Colonic mucosa (tissue), 4 donors: ENCODE measurements at places on chromosomes 2 and 18.

DNA sequence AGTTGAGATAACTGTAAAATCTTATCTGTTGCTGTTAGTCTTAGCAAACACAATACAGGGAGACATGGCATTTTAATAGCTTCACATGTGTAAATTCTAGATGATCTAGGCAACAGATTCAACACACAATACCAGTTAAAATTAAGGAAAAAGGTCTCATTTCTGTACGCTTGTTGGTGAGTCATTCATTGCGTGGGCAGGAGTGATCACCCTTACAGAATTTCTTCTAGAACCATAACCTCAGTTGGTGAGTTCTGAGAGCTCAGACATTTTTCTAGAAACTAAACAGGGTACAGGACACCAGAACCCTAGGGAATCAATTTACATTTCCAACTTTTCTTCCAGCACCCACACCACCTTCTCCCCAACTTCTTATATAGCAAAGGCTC lies 81.9 kb downstream of the SLC8A1 start:
- no peak for DNase-seq

DNA sequence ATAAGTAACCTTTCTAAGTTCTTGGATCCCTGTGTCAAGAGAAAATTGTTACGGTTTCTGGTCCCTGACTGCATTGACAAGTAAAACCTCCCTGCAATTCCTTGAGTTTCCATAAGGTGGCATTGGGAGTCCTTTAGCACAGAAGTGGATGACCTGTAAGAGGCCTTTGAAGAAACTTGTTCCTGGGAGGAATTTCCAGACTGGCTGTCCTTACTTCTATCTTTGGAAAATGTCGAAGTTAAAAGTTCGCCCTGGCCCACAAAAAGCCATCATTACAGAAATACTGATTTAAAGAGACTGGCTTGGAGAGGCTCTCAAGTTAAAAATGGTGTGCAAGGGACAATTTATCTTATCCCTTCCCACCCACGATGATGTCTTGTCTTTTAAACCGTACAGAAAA lies 218.4 kb downstream of the CDH20 start:
- peak; percentile 68 for DNase-seq

DNA sequence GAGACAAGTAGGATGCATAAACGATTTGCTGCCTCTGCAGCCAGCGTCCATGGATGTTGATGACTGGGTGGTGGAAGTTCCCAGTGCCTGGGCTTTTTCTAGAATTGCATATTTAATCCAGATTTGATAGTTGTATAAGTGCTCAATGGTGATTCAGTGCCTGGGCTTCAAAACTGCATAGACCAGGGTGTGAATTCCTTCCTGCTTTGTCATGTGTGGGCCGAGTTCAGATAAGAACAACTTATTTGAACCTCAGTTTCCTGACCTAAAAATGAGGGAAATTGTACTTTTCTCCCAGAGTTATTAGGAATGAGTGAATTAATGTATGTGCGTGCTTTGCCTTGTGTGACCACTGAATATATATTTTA lies 154.6 kb downstream of the WDSUB1 start:
- no peak for DNase-seq

DNA sequence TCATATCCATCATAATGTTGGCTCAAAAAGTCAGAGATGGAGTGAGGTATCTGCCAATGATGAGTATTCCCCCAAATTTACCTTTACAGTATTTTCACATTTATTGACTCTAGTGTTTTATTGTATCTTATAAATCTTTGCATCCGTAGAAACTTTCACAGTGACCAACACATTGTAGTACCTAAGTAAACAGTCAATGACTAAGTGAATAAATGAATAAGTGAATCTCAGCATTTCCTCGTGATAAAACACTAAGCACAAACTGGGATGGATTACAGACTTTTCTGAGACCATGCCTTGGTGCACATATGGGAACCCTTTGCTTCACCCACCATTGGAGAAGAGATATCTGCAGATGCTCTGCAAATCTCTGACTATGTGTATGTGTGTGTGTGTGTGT lies 429.9 kb downstream of the NR4A2 start:
- DNase-seq = no peak

GRCh38 chr2:55010149-55010591 lies 40.1 kb downstream of the RTN4 start:
- DNase-seq = peak; percentile 83

DNA sequence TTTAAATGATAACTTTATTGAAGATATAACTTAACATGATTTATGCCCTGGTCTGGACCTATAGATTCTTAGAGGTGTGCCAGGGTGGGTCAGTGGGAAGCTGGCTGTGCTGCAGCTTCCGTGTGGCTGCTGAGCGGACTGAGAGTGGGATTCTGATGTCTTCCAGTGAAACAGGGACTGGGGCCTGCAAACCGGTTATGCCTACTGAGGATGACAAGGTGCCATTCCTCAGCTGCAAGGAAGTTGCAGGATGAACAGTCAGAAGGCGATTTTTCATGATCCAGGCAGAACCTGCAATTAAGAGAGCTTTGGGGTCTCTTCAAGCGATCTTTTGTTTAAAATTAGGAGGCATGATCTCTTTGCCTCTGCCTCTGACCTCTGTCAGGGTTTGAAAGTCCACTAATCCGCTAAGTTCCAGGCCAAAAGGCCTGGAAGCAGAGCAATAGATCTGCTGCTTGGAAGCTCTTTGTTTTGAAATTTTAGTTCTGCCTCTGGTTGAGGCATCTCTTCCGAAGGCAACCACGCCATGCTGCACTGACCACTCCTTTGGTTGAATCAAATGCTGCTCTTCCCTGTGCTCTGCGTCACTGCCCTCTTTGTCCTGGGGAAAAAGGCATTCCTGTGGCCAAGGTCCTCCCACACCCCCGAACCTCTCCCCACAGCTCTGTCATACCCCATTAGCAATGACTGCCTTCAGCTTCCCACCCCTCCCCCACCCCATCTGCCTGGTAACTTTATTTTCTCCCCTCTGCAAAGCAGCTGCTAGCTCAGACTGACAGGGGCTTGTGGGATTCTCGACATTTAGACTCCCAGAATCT lies 2.0 kb downstream of the TMEM169 start:
- no peak for DNase-seq

- peak; percentile 45 for DNase-seq
These were observed at the start of gene ZDBF2 for GRCh38 chr2:206274434-206275311. Gene ZDBF2 (plus strand): TSS chr2:206274663. CDS start chr2:206281850, 7,187 bp downstream.

DNA sequence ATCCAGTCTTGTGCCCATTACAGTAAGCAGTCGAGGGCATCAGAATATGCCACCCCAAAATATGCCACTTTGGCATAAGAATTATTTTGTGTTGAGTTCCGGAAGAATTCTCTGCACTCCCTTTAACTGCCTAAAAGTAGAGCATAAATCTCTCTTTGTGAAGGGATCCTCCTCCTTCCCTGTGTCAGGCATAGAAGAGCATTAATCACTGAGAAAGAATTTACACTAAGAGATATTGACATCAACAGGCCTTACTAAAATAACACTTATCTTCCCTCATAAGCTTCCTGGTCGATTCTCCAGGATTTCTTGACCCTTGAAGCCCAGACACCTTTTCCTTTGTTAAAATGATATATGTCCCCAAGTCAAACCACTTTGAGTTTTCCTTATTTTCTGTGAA lies 27.6 kb upstream of the KYNU start:
- no peak for DNase-seq

DNA sequence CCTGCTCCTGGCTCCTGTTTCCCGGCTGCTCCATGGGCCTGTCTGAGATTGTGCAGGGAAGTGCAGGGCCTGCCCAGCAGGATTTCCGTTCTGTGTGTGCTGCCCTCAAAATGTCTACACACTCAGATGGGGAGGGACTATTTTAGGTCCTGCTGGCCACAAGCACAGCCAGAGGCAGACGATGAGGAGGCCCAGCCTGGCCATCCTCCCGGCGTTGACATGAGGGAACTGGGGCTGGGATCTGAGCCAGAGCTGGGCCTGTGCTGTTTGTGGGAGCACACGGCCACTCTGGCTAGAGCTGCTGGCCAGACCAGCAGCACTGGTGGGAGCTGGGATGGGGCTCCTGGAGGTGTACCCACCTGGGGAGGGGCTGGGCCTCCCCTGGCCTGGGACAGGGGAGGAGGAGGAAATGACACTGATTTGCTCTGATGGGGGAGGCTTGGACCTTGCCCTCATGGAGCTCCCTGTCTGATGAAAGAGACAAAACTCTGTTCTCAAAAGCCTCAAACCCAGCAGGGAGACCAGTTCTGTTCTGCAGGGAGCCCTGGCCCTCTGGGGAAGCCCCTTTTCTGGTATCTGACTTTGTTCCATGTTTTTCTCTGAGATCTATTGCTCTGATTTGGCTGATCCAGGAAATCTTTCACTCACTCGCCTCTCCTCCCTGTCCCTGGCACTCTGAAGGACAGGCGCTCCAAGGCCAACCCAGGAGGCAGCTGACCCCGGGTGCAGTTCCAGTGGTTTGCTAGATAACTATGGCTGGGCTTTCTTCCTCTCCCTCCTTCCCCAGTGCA lies 161.8 kb downstream of the DYSF start:
- DNase-seq = peak; percentile 50

GRCh38 chr2:20424300-20425290 lies 22.3 kb upstream of the RHOB start:
- peak; percentile 47 for DNase-seq

DNA sequence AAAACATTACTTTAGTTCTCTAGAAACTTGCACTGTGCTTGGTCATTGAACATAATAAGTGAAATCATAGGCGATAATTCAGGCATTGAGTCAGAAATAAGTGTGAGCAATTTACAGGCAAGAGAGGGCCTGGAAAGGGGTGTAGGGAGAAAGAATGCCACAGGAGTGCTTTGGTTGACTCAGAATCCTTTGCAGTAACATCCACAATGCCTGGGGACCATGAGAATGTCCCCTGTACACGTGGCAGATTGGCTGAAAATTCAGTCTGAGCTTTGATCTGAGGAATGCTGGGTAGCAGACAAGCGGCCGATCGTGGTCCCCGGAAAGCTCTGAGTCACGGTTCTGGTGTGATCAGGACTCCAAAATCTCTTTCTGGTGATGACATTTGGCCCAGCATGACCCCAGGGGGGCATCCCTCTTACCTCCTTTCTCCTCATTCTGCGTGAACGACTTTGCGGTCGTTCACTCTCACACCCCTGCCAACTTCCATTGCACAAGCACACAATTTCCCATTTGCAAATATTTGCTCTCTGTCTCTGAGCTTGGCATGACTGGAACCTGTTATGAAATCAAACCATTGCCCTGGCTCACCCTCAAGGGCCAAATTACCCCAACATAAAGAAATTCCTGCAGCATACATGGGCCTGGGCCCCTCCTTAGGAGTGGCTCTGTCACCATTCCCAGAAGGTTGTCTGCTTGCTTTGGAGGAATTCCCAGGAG lies 305.0 kb upstream of the EPAS1 start:
- peak; percentile 84 for DNase-seq
